NCI-H2029 (cell line): ENCODE measurements at places on chromosomes 16 and 17.
A peak's percentile ranks its signal among the peaks of the same experiment; 100 is the strongest.

- no peak for DNase-seq
These were observed 6.0 kb downstream of the VAT1 start for GRCh38 chr17:43016216-43016615.

DNA sequence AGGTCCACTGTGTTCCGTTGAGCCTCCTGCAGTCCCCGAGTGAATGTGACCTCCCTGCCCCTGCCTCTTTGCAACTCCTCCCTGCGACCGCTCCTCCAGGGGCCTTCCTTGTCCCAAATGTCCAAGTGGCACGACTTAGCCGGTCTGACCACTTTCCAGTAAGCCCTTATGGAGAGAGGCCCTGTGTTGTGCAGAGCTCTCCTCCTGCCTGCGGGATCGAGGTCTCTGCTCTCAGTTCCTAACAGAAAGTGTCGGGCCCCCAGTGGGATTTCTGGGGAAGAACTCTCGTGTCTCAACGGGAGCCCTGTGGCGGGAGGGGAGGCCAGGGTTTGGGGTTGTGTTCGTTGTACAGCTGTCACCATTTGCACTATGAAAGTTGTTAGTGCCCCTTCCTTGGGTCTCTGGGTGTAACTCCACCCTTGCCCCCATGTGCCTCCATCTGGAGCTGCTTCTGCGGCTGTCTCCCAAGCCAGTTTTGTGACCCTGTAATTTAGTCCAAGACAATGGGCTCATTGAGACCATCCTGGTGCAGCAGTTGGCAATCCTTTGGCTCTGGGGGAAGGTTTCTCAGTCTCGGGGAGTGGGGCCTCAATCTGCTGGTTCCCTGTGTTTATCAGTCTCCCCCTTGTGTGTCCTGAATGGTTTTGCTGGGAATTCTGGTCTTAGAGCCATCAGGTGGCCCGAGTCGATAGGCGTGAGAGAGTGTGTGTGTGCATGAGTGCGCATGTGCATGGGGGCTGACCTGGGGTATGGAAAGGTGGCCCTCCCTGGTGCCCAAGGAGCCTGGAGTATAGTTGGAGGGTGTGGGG, 234.5 kb downstream of the SEC14L1 start:
- no peak for DNase-seq

- DNase-seq, result no peak
These were observed 195.6 kb downstream of the RGS9 start for GRCh38 chr17:65332779-65333178.

DNA sequence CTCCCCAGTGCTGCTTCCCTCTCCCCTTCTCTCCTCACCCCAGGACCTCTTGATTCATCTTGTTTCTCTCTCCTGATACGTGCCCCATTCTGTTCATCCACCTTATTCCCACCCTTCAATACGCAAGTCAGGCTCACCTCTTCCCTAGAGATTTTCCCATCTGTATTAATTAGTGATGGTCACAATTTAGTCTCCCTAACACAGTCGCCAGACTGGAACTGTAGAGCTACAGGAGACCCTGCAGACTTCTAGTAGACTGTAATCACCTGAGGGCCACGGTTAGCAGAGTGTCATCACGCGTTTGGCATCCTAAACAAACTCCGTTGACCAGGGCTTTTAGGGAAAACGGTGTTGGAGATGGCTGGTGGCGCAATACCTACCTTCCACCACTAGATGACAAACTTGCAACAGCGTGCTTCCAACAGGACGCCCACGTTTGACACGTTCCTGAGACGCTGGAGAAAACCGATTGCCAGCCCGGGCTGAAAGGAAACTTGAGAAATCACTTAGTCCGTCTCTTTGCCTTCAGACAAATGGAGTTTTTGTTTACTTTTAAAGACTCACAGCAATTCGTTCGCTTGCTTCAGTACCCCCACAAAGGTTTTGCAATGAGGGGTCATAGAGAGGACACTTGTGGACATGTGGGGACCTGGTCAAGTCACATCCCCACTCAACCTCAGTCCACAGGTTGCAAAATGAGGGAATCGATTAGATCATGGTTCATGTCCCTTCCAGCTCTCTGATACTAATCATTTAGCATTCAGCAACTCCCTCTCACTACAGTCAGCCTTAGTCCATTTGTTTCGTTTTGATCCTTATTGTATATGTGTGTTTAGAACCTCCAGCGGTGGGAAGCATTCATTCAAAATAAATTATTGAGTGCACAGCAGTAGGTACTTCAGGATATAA, 20.6 kb downstream of the MYL4 start:
- DNase-seq, result peak; percentile 50

- DNase-seq, result no peak
These were observed 6.7 kb downstream of the BBS2 start for GRCh38 chr16:56513091-56513490.

GRCh38 chr17:75124041-75124818, 7.3 kb downstream of the NT5C start:
- DNase-seq, result peak; percentile 27

GRCh38 chr17:77572065-77572601, 386.4 kb upstream of the TNRC6C start:
- DNase-seq, result no peak

DNA sequence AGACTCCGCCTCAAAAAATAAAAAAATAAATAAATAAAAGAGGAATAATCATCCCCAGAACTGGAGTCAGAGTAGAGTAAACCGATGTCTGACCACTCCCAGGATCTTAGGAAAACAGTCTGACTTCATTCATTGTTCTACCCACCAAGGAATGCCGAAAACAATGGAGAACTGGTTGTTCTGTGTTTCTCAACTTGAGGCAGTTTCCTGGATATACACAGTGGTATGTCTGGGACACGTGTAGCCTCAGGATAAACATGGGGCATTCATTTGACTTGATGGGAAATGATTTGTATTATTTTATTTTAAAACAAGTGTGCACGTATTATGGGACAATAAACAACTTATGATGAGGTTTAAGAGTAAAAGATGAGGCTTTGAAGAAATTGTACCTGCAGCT, 32.8 kb upstream of the PAFAH1B1 start:
- DNase-seq, result no peak

DNA sequence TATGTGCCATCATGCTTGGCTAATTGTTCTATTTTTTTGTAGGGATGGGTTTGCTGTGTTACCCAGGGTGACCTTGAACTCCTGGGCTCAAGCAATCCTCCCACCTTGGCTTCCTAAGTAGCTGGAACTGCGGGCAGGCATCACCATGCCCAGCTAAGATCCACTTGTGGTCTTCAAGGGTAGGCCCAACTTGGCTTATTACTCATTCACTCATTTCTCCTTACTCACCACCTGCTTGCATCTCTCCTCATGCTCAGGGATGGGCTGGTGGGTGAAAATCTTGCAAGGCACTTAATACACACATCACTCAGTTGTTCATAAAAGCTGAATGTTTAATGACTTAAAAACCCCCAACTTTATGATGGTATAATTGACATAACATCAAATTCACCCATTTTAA, 207.8 kb downstream of the SHISA9 start:
- DNase-seq, result no peak
